ENCODE measurements at places on chromosomes 4 and X. TPM values are rescaled to one million over a fixed set of nuclear protein-coding genes. Genes with fewer than 3 reads are reported as not detected.

Gene GABRB1
- not detected for total RNA-seq

Gene ZCCHC18
- not detected for total RNA-seq

Gene PPP4R3C
- not detected for total RNA-seq

Gene PORCN
- total RNA-seq, result 10.8 TPM

Gene HPGDS
- total RNA-seq, result not detected

Gene OTOP1
- total RNA-seq, result not detected

Gene BEX1
- total RNA-seq, result not detected

Gene HMX1
- not detected for total RNA-seq

Gene INTS6L
- 2.4 TPM for total RNA-seq

Gene NOX1
- not detected for total RNA-seq

Gene VCX3B
- not detected for total RNA-seq

Gene UGT2A1
- total RNA-seq, result not detected

Gene BMX
- not detected for total RNA-seq

Gene SHISA3
- 71.1 TPM for total RNA-seq

Gene XAGE1A
- total RNA-seq, result not detected

Gene HHIP
- total RNA-seq, result 0.81 TPM
